Stimulated activated CD4-positive, alpha-beta T cell treated with anti-CD3 and anti-CD28 coated beads, Interleukin-12 subunit alpha, Interleukin-12 subunit beta, amount 100 ng/mL, for 48 hours (primary cell): ENCODE measurements at places on chromosomes 1 and 21.
A peak's percentile ranks its signal among the peaks of the same experiment; 100 is the strongest.

DNA sequence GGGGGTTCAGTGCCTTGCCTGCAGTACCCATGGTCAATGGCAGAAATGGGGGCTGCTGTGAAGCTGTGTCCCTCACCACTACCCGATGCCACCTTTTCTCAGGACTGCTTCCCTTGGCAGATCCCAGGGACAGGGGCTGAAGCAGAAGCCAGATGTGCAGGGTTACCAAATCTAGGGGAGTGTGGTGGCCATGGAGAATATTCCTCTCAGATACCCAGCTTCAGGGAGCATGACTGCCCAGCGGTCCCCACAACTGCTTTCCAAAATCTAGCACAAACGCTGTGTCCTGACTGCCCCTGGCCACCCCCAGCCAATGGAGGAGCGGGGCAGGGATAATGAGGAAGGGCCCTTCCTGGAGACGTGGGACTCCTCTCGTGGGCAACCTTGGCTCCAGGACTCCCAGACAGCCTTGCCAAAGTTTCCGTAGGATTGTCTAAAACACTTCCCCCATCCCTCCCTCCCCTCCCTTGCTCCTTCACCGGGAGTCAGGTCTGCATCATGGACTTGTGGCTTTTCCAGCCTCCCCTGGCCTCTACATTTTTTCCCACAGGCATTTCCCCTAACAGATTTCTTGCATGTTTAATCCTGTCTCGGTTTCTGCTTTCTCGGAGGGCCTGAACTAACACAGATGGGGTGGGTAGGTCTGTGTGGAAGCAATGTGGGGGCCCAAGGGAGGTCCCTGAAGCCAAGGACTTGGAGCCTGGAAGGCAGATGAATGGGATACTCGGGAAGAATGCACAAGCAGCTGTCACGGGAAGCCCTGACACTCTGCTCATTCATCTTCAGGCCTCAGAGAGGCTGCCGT lies 80.5 kb downstream of the OMA1 start:
- no peak for DNase-seq

- no peak for DNase-seq
These were observed 23.0 kb upstream of the DNAJC11 start for GRCh38 chr1:6724517-6725141.

- no peak for DNase-seq
These were observed 20.7 kb downstream of the ITGB2 start for GRCh38 chr21:44899768-44900558.

GRCh38 chr1:43358121-43358745 lies 548 bp upstream of the CDC20 start:
- DNase-seq = no peak

DNA sequence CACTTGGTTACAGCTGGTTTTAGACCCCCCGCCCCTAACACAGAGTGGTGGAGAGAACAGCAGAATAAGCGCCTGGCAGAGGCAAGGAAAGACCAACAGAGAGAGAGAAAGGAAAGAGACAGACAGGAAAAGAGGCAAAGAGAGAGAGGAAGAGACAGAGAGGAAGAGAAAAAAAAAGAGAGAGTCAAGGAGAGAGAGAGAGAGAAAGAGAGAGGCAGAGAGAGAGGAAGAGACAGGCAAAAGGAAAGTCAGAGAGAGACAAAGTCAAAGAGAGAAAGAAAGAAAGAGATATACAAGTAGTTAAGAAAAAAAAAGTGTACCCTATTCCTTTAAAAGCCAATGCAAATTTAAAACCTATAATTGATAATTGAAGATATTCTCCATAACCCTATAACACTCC lies 13.0 kb upstream of the NEK2 start:
- no peak for DNase-seq

GRCh38 chr1:184010788-184011187 lies 26.7 kb downstream of the COLGALT2 start:
- DNase-seq = no peak

DNA sequence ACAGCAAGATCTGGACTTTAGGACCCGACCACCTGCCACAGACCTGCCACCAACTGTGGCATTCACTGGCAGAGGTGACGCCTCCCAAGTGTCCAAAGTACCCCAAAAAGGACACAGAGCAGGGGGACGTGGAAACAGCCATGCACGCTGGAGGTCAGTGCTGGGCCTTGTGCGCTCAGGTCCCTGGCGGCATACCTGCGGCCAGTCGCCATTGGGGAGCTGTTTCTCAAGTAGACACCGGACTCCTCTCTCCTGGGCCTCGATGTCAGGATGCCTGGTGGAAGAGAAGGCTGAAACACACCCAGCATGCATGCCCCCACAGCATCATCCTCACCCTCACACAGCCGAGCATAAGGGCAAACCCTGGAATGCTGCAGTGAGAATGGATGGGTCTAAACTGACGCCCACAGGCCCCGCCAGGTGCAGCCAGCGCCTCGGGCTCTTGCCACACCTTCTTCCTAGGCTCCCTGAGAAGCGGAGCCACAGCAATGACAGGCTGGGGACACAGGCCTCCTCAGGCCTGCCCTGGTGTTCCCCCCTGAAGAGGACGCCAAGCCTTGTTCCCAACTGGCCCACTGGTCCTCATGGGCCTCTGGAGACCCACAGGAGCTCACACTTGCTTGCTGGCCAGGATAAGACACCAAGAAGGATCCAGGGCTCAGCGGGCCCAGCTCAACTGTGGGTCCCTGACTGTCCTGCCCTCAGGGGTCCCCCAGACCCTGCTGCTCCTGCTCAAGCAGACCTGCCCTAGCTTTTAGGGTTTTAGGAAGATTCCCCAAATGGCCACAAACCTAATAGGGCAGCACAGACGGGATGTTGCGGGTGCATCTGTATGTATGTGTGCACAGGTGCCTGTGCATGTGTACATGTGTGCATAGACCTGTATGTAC lies 7.7 kb upstream of the SPATC1L start:
- DNase-seq = no peak

GRCh38 chr1:223859058-223859457 lies 13.3 kb upstream of the TP53BP2 start:
- no peak for DNase-seq

DNA sequence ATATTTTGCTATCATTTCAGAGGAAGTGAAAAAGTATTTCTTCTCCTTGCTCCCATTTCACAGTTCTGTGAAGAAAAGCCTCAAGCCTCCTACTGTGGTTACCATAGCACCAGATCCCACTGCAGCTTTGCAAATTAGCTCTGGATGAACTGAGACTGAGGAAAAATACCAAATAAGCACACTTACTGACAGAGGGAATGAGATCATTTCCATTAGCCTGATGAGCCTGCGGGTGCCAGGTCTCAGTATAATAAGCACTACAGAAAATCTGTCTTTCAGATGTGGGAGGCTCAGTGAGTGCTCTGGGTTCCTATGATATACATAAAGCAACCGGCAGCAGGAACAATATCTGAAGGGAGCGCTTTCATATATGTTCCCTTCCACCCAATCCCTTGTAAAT lies 21.4 kb downstream of the XKR8 start:
- no peak for DNase-seq

- no peak for DNase-seq
These were observed 2.0 kb upstream of the INPP5B start for GRCh38 chr1:37948841-37949240.

GRCh38 chr1:5651964-5652821 lies 340.0 kb downstream of the NPHP4 start:
- DNase-seq = no peak

- no peak for DNase-seq
These were observed 11.8 kb downstream of the RTCA start for GRCh38 chr1:100277866-100278265.

DNA sequence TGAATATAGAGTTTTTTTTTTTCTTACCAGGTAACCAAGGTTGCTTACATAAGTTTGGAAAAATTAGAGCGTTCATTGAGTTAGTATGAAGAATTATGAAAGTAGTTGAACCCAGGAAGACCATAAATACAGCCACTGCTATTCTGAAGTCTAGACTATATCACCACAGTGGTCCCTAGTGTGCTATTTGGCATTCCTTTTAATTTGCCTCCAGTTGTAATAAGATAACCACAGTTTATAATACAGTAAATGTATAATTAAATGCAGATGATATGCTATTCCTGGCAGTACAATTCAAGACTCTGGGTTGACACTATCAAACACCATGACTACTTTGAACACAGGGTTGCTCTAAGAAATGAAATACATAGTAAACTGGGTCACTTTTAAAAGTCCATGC lies 270.5 kb downstream of the BRINP2 start:
- DNase-seq = no peak

DNA sequence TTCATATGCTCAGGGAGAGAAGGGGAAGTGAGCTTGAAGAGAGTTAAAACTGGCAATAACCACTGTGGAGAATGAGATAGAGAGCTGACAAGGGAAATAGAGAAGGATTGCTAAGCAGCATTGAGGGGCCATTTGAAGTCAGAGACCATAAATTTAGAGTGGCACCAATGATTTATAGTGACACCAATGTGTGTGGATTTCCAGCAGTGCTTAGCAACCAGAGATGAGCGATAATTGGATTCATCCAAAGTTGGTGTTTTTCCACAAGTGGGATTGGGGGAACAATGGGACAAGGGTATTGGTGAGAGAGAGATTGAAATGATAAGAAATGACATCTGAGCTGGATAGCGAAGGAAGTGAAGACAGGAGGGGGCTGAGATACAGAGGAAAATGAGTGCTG lies 114.1 kb downstream of the C1orf94 start:
- DNase-seq = no peak

DNA sequence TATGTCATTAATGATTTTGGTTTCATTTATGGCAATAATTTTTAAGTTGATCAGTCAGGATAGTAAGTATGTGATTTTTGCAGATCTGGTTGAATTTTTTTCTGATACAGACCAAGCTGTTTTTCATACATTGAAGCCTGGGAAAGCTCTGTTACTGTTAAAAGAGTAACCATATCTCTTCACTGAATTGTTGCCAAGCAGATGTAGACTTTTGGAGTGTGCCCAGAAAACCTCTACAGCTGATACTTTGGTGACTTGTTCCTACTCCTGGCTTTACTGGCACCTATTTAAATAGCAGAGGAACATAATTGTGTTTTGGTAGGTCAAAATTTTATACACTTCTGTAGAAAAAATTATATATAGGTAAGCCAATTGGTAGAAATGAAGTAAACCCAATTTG lies 49.4 kb downstream of the NFIA start:
- no peak for DNase-seq

- no peak for DNase-seq
These were observed 1412.1 kb downstream of the PLA2G4A start for GRCh38 chr1:188240772-188241406.

- no peak for DNase-seq
These were observed 78.2 kb downstream of the RAP1GAP start for GRCh38 chr1:21590934-21591333.

GRCh38 chr1:167815650-167816049 lies 93.9 kb downstream of the MPZL1 start:
- DNase-seq = no peak

DNA sequence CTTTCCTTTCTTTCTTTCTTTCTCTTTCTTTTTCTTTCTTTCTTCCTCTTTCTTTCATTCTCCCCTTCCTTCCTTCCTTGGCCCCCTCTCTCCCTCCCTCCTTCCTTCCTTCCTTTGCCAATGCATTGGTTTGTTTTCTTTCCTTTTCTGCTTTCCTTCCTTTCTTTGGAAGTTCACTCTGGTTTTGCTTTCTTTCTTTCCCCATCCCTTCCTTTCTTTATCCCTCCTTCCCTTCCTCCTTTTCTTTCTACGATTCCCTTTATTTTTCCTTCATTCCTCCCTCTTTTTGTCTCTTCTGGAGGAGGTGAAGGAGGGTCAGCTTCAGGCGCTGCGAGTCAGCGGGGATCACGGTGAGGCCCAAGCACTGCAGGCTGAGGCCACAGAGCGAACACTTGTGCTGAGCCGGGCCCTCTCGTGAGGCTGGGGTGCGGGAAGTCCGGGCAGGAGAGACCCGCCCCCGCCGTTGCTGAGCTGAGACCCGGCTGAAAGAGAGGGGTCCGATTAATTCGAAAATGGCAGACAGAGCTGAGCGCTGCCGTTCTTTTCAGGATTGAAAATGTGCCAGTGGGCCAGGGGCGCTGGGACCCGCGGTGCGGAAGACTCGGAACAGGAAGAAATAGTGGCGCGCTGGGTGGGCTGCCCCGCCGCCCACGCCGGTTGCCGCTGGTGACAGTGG lies 1.5 kb downstream of the SIM2 start:
- no peak for DNase-seq

GRCh38 chr1:215543191-215543606 lies 23.9 kb upstream of the KCTD3 start:
- no peak for DNase-seq

DNA sequence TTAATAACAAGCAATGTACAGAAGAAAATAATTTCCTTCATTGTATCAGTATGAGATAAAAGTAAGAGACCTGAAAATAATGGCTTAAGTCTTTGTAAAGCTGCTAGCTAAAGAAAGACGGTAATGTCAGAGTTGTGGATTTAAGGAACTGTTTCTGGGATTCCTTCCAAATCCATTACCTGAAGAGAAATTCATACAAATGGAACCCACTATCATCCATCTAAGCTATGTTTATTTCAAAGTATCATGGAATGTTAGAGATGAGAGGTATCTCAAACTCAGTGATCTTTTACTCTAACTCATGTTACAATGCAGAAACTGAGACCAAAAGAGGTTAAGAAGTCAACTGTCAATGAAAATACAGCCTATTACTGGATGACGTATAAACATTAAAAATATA lies 197.7 kb downstream of the DENND1B start:
- no peak for DNase-seq

DNA sequence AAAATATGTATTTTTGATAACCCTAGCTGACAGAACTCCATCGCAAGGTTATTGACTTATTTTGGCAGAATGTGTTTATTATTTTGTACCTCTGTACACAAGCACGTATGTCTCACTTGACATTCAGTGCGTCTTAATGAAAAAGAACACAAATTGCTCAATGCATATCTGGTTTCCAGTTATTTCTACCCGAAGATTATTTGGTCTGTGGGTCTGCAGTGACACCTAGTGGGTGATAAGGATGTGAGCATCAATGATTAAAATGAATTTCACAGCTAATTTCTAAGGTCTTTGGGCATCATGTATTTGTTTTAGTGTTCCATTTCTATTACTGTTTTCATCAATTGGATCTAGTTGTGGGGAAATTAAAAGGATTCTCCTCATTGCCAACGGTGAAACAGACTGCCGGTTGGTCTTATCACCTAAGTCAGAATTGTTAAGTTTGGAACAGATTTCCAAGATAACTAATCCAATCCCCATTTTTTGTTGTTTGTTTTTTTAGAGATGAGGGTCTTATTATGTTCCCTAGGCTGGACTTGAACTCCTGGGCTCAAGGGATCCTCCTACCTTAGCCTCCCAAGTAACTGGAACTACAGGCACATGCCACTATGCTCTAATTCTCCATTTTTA lies 13.9 kb downstream of the DDX20 start:
- peak; percentile 3 for DNase-seq

DNA sequence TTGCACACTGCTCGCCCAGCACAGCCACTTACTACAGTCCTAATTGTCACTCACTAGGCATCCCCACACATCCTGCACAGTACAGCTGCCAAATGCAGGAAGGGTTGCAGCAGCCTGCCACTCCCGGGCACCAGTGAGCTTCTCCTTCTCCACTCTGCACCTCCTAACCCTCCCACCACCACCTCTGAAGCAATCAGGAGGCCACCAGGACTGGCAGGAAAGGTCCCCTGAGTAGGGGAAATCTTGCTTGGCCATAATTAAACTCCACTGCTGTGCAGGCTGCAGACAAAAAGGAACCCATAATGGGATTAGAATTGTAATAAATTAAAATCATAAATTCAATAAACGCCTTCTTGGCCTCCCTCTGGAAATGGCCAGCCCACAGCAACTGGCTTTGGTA lies 31.8 kb downstream of the FBXO2 start:
- DNase-seq = no peak
